ENCODE measurements at places on chromosomes 6 and 20.

DNA sequence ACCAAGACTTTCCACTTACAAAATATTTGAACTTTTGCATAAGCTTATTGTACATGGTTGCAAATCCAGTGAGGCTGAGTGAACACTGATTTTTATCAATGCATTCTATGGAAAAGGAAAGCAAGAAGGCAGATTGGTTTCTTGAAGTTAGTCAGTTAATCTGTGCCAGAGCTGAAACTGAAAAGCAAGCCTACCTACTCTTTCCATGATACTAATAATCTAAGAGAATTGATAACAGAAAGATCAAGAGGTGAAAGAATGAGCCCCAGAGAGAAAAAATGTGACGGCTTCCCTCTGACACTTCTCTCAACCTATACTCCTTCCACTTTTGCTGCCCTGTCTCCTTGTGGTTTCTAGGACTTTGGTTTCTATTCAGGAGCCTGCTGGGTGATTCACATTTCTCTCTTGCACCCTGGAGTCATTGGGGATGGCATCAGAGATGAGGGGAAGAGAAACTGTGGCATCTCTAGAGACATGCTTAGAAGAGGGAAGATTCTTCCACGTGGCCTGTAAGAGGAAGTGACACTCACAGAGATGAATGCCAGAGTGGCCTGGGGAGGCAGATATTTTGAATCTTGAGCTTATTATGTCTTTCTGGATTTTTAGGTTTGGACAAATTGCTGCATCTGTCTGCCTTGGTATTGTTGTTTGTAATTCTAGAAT is 158.6 kb upstream of the RIMS1 start:
- DNase-seq = no peak

DNA sequence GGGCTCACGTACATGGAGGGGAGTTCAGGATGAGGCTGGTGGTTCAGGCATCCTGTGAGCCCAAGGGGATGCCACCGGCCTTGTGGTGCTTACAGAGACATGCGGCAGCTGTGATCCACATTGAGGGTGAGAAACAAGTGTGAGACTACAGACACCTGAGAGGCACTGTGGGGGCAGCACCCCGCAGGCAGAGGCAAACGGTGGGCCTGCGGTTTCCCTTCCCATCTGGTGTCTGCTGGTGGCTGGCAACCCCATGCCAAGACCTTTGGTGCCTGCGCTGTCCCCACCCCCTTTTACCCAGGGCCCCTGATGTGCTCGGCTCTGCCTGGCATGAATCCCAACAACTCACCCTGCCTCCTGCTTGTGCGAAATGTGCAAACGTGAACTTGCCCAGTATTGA is 42.0 kb downstream of the ERMARD start:
- no peak for DNase-seq

GRCh38 chr20:32507998-32508774 is 76.9 kb downstream of the NOL4L start:
- no peak for DNase-seq

DNA sequence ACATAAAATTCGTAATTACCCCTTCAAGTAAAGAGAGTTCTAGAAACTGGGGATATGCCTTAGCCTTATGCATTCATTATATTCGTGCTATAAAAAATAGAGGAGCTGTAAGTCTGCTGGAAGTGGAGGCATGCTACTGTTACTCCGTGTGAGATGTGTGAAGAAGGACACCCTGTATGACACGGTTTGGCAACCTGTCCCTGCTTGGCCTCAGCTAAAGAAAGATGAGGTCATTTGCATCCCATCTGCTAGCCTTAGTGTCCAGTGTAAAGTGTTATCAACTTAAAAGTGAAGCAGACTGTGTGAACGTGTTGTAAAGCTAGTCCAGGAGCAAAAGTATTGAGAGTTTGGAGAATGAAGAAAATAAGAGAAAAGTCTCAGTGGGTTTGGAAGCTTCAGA is 135.1 kb upstream of the RAB32 start:
- DNase-seq = no peak

DNA sequence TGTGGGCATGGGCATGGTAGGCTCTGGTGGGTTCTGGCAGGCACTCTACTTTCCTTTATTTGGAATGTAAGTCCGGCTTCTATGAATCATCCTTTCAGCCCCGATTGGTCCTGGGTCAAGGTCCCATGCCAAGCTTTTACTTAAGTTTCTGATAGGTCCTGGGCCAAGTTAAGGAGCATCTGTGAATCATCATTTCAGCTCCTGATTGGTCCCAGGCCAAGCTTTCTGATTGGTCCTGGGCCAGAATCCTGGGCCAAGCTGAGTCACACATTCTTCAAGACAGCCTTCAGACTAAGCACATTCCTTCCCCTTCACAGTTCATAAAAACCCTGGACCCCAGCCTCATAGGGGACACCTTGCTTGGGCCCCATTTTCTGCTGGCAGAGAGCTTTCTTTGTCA is 231.0 kb upstream of the EYS start:
- no peak for DNase-seq

- no peak for DNase-seq
Measured at GRCh38 chr6:119161438-119161837, 83.0 kb upstream of the FAM184A start.
